ENCODE measurements at places on chromosomes 3 and 15.

- no peak for DNase-seq
Observed at GRCh38 chr15:60219866-60220265, 177.9 kb downstream of the ANXA2 start.

DNA sequence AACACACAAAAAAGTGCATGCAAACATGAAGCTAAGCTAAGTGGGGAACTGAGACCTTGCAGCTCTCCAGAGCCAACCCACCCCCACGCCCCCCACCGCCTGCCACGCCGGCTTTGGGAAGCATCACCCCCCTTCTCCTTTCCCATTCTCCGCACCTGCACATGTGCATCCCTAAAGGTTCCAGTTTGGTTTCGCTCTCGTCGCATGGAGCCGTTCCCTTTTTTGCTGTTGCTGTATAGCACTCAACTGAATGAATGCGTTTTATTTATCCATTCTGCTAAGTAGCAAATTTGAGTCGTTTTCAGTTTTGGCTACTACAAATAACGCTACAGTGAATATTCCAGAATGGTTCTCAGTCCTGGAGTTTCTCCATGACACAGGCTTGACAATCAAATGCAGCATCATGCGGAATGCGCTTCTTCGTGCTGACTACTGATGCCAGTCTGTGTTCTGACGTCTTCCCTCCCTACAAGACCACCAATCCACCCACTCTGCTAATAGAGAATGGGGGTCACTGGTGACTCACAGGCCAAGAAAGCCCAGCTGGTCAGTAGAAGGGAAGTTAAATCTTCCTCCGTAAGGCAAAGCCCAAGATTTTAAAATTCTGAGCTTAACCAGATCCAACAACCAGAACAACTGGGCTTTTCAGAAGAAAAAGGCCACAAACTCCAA is 115.3 kb downstream of the XXYLT1 start:
- DNase-seq, result no peak

DNA sequence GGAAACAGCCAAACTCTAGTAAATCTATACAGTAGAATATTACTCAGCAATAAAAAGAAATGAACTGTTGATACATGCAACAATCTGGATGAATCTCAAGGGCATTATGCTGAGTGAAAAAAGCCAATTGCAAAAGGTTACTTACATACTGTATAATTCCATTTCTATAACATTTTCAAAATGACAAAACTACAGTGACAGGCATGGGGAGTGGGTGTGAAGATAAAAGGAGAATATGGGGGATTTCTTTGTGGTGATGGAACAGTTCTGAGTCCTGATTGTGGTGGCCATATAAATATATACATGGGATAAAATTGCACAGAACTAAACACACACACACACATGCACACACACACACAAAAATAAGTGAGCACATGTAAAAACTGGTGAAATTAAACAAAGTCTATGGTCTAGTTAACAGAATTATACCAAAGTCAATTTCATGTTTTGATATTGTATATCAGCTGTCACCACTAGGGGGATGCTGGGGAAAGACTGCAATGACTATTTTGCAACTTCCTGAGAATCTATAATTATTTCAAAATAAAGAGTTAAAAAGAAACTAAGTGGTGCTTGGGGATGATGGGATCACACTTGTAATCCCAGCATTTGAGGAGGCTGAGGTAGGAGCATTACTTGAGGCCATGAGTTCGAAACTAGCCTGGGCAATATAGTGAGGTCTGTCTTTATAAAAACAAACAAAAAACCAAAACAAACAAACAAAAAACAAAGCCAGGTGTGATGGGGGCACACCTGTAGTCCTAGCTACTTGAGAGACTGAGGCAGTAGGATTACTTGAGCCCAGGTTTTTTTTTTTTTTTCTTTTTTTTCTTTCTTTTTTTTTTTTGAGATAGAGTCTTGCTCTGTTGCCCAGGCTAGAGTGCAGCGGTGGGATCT is 66.0 kb downstream of the SPTSSB start:
- DNase-seq, result no peak

GRCh38 chr3:151421938-151422337 is 37.4 kb upstream of the P2RY12 start:
- no peak for DNase-seq

- no peak for DNase-seq
Observed at GRCh38 chr3:133872781-133873180, 22.9 kb downstream of the RAB6B start.

DNA sequence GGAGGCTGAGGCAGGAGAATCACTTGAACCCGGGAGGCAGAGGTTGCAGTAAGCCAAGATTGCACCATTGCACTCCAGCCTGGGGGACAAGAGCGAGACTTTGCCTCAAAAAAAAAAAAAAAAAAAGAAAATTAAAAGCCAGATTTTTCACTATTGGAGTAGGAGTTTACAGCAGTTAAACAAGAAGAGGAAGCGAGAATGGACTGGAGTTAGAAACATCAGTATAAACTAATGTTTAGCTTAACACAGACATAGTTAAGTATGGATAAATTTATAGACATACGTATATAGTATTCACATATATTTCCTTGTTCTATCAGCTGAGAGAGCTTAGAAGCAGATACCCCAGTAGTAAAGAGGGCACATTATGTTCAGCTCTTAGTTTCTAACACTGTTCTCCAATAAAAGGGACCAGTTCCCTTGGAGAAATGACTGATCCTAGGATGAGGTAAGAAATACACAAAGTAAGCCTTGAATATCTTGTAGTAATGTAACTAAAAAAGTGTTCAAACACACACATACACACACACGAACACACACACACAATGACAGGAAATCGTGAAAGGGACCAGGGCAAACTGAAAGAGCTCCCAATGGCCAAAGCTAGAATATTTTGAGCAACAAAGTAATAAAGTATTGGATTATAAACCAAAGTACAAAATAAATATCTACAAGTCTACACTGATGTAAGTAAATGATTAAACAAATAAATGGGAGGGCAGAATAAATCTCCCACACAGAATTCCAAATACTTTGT is 25.1 kb downstream of the PIK3CB start:
- no peak for DNase-seq

DNA sequence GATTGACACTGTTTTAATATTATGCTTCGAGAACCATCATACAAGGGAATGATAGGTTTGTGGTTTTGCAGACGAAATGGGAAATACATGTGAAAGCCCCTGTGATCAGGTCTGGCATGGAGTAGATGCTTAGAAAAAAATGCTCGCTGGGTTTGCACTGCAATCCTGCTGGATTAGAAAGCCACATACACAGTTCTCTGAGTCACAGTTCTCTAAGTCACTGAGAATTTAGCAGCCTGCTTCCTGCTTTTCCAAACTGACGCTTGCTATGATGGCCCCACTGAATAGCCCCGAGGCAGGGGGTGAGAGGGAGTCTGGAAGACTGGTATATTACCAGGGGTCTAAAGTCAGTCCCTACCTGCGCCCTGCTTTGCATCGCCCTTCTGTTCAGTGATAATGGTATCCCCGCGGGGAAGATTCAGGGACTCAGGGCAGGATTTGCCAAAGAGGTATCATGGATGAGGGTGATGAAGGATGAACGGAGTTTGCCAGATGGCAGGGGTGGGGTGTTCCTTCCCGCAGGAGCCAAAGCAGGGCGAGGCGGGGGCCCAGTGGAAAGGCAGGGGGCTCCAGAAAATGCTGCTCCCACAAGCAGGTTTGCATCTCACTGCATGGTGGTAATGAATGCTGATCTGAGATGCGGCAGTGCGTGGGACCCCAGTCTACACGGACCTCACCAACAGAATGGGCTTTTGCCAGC is 82.3 kb downstream of the IQSEC1 start:
- no peak for DNase-seq

DNA sequence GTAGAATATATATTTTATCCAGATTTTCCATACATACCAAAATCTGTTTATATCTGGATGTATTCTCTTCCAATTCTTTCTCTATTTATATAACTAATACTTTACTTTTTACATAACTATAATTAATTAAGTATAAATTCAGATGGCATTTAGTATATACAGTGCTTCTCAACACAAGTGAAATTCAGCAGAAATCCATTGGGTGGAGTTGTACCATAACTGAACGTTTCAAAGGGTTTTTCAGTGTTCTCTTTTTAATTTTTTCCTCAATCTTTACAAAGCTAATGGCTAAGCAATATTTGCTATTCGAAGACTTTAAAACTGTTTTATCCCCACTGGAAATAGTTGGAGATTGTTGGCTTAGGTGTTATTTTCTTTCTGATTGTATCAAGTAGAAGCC is 13.9 kb upstream of the ZBBX start:
- DNase-seq, result no peak

DNA sequence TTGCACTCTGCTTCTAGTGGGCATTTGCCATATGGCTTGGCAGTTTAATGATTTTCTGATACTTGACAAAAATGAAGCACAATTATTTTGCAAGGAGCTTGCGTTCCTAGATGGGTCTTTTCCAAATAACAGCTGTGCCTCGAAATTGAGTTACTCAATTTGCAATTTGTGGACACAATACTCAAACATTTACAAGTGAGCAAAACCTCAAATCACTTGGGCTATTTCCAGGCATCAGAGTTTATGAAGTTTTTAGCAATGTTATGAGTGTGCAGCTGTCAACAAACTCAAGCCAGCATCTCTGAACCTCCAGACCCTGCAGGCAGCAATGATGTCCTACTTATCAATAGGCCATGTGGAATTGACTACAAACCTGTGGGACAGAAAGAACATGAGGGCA is 41.3 kb downstream of the NMNAT3 start:
- no peak for DNase-seq

- DNase-seq, result no peak
Observed at GRCh38 chr3:1945698-1946097, 153.0 kb upstream of the CNTN4 start.

DNA sequence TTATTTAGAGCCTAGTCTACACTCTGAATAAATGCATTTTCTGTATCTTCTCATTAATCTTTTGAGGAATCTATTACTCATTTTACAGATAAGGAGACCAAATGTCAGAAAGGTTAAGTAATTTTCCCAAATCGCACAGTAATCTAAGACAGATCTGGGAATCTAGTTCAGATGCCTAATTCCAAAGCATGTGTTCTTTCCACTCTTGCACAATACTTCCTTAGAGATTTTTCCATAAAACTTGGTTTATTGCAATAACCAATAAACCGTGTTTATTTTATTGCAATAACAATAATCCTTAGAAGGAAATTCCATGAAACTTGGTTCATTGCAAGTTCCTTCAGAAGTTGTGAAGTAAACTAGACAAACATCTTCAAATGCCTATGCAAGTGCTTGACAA is 17.4 kb upstream of the COL8A1 start:
- no peak for DNase-seq

DNA sequence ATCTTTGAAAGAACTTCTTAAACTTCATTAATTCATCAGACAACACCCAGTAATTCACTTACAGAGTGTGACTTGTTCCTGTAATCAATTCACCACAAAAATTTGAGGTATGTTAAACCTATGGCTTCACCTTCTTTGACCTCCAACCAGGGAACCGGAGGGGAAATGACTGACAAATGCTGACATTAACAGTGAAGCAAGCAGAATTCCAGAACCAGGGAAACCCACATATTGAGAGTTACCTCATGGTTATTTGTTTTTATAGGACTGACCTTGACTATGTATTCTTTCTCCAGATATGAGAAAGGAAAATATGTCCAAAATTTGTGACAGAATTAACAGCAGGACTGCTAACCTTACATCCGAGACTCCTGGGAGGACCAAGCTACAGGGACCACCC is 2.7 kb downstream of the P3H2 start:
- no peak for DNase-seq
